ENCODE measurements at places on chromosomes 3 and 15.

GRCh38 chr15:53962646-53963561 lies 15.3 kb upstream of the UNC13C start:
- DNase-seq: no peak

DNA sequence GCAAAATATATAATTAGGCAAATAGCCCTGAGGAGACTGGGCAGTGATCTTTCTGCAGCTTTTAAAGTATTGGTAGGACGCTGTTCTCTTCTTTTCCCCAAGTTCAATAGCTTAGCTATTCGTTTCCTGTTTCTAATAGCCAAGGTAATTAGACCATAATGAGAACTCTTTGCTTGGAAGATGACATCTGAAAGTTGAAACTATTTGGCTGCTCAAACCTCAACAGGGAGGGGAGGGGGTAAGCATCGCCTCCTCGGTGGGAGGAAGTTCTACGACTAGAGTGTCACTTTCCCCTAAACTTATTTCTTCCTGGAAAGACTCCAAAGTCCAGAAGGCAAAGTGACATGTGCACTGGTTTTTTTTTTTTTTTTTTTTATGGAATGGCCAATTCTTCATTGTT lies 22.8 kb upstream of the ALDH1A3 start:
- DNase-seq: no peak

DNA sequence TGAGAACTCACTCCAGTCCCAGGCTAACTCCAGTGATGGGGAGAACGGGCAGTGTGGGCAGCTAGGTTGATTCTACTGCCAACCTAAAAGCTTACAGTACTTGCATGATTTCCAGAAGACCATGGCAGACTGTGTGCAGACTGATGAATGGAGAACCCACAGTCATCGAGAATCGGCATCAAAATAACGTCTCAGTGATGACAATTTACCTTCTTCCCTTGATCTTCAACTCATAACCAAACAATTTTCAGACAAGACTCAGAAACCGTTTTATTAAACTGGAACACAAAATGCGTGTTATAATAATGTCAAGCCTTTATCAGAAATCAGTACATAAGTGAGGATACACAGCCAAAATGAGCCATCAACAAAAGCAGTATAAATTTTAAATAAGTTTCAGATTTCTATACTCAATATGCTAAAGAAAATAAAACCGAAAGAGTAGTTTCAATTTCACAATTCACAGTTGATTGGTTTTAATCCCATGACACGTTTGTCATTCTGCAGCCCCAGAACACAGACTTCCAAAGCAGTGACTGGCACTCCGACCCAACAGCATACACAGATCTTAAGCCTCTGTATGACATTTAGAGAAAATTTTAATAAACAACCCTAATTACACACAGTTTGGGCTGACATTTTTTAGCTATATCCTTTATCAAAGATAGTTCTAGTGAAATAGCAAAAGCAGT lies 54.5 kb downstream of the ZMAT3 start:
- DNase-seq: no peak

DNA sequence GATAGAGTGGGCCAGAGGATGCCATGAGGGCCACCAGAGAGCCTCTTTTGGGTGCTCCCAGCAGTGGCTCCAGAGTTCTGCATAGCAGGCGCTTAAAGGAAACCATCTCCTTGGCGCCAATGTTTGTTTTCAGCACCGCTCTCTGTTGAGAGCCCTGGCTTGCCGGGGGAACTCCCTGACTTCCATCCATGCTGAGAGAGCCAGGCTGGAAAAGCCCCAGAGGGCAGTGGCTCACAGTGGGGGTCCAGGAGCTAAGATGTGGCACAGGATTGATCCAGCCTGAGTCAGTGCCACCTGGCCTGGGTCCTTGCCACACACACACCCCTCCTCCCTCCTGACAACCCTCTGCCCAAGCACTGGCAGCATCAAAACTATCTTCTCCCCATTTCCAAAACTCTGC lies 50.4 kb upstream of the HACD2 start:
- no peak for DNase-seq

DNA sequence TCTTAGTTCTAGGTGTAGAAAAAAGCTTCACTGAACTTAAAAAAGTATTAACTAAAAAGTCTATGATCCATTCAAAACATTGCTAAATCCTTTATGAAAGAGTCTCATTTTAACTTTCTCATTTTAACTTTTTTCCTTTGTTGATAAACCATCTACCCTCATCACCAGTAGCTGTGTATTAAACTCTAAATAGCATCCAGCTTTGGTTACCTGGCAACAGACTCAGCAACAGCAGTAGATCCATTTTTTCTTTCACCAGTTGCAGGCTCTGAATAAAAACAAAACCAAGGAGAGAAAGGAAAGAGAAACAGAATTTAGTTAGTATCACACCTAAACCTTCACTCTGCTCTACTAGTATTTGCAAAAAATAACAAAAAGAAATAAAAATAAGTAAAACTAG lies 51.6 kb downstream of the TP53BP1 start:
- no peak for DNase-seq

DNA sequence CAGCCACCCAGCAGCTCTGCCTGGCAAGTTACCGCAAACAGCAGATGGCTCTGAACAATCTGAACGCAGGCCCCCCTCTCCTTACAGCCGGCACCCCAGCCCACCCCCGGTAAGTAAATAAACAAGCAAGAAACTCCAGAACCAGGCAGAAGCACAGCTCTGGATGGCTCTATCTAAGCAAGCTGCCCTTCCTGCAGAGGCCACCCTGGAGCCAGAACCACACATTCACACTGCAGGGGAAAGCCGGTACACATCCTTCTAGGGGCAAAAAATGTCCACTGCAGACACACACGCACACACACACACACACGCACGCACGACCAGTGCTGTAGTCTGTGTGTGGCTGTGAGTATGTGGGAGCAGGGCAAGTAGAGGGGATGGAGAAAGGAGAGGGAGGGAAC lies 63.9 kb downstream of the ADCY5 start:
- DNase-seq: no peak

DNA sequence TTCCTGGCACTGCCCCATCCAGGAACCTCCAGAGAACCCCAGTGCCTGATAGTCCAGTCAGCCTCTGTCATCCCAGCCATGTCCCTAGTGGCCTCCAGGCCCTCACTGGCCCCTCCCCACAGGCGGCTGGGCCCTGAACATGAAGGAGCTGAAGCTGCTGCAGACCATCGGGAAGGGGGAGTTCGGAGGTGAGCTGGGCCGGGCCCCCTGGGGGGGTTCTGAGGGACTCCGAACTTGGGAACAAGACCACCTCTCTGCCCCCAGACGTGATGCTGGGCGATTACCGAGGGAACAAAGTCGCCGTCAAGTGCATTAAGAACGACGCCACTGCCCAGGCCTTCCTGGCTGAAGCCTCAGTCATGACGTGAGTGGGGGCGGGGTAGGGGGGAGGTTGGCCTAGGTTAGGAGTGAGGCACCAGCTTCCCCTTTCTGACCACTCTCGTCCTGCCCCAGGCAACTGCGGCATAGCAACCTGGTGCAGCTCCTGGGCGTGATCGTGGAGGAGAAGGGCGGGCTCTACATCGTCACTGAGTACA lies 12.0 kb upstream of the LMAN1L start:
- DNase-seq: no peak

- DNase-seq: no peak
Observed at GRCh38 chr15:98899272-98900021, 108.1 kb downstream of the PGPEP1L start.

- DNase-seq: no peak
Observed at GRCh38 chr3:164730815-164731360, 347.4 kb downstream of the SI start.

DNA sequence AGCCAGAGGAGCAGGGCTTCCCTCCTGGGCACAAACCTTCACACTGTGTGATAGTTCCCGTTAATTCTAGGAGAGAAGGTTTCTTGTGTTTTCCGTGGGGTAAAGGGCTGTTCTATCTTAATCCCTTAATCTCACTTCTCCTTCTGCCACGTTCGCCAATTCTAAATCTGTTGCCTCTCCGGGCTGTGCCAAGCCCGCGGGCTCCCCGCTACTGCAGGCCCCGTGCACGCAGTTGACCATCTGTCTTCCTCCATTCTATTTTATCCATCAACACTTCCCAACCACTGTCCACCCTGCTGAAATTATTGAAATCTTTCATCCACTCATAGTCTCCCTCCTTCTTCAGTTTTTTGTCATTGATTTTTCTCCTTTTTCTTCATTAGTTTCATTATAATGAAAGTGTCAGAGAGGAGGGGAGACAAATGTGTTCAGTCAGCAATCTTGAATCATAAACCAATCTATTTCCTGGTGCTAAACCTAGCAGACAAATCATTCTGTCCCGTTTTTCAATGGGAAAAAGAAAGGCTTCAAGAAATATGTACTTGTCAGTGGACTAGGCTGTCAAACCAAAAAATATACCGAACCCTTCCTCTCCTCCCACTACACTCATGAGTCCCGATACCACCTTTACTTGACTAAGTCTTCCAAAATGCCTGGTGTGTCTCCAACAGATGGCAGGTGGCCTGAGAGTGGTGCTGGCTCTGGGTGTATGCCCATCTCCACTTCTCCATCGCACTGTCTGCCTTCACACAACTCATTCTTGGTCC lies 39.6 kb downstream of the SLCO2A1 start:
- no peak for DNase-seq

DNA sequence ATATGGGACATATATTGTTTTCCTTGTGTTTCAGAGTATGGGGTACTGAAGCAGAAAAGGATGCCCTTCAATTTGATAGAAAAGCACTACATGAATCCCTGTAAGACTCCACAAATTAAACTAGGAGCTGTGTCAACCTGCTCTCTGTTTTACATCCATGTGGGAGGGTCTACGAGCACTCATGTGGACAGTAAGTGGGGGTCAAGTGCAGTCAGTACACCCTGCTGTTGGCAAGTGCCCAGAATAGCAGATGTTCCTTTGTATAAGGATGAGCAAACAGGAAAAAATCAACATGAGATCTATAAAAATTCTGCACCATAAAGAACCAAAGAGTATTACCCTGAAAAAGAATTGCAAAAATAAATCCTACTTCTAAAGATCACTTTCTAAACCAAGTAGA lies 659.9 kb downstream of the SI start:
- DNase-seq: no peak

GRCh38 chr3:101011136-101011535 lies 17.9 kb upstream of the ABI3BP start:
- no peak for DNase-seq

DNA sequence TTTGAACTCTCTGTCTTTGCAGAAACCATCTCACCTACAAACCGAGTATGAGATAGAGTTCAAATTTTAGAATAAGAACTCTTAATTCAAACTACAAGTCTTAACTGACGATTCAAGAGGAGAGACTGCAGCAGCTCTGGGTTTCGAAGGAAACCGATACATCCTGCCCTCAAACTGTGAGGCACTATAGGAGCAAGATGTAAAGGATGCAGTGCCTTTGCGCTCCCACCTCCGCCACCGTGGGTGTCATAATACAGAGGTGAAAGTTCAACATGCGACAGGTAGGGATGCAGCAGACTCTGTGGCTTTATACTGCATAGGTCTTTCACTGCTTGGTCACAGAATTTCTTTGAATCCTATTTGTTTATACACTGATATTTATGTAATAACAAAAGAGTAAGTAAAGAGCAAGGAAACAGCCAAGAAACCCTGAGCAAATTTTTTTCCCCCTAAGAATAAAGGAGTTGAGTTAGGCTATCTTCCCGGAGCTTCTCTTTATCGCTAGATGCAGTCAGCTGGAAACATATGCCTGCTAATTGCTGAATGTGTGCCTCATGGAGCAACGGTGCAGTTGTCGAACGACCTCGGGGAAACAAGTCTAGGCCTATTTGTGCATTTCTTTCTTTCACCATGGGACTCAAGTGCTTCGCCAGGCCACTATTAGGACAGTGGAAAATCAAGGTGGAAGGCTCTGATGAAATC lies 1097.6 kb upstream of the CFAP20DC start:
- no peak for DNase-seq

GRCh38 chr3:103963599-103963998 lies 1403.1 kb upstream of the ALCAM start:
- DNase-seq: no peak

GRCh38 chr3:155608228-155608920 lies 136.5 kb downstream of the PLCH1 start:
- no peak for DNase-seq

- DNase-seq: no peak
Observed at GRCh38 chr3:115498898-115499297, 124.4 kb upstream of the GAP43 start.

DNA sequence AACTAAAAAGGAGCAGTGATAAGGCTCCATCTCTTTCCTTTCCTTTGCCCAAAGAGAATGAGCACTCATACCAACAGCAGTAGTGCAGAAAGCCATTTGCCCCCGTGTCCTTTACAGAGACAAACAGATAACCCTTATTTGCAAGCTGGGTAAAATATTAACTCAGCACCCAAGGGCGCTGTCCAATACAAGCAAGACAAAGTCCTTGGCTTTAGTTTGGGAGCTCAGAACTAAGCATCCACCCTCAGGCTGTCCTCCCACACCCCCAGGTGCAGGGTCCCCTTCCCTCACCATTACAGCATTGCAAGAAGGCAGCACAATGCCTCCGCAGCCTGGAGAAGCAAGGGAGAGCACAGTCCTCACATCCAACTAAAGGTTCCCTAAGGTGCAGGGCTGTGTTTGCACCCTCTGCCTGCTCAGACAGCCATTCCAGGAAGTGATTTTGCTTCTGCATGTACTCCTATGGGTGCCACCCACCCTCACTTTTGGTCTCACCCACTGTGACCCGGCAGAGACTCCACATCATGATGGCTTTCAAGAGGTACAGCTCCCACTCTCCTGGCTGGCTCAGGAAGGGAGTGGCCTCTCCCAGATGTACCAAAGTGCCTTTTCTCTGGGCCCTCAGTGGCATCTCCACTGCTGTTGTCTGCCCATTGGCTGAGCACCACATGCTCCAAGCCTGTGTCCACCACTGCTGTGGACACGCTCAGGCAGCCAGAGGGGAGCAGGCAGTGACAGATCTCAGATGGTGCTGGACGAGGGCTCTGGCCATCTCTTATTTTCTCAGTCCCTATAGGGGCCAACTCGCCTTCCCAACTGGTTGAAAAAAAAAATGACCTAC lies 34.1 kb upstream of the HES1 start:
- DNase-seq: no peak

DNA sequence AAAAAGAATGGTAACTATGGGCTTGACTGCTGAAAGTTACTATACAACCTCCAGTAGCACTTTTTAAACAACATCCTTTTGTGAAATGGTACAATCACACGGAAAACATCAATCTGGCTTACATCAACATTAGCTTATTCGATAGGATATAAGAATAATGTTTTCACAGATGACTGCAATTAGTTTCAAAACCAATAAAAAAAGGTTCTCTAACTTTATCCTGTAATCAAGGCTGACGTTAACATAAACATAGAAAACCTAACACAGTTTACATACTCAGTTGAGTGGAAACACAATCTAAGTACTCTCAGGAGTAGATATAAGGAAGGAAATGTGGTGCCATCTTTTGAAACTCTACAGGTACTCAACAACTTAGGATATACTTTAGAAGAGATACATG lies 102.2 kb downstream of the DLG1 start:
- no peak for DNase-seq
